ENCODE measurements at places on chromosomes 3 and 15.

DNA sequence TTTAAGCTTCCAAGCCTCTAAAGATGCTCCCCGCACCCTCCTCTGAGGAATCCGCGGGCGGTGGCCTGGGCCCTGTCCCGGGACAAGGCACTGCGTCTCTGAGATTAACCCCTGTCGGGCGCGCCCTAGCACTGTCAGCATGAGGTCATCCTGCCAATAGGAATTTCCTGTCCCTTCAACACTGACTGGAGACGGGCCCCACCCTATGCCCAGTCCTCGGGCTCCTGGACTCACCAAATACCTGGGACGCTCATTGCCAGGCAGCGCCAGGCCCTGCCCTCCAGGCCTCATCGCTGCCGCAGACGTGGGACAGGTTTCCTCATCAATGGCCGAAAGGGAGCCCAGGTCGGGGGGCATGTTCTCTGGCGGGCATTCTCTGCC, 67.6 kb upstream of the SH3GL3 start:
- no peak for DNase-seq

GRCh38 chr15:67089217-67090193, 24.1 kb downstream of the SMAD3 start:
- DNase-seq, result no peak

DNA sequence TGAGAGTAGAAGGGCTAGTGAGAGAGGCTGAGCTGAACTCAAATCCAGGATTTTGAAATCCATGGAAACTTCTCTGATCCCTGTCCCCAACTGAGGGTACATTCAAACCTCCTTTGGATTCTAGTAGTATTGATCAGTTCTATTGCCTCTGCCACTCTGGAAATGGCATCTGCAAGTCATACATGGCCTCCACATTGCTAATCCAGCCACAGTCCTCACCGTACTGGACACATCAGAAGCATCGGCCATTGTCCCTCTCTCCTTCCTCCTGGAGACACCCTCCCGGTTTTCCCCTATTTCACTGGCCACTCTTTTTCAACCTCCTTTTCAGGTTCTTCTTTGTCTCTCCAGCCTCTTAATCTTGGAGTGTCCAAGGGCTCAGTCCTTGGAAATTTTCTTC, 66.9 kb downstream of the ETV5 start:
- no peak for DNase-seq

- no peak for DNase-seq
These were observed 356.8 kb upstream of the NR2F2 start for GRCh38 chr15:95973566-95974256.

DNA sequence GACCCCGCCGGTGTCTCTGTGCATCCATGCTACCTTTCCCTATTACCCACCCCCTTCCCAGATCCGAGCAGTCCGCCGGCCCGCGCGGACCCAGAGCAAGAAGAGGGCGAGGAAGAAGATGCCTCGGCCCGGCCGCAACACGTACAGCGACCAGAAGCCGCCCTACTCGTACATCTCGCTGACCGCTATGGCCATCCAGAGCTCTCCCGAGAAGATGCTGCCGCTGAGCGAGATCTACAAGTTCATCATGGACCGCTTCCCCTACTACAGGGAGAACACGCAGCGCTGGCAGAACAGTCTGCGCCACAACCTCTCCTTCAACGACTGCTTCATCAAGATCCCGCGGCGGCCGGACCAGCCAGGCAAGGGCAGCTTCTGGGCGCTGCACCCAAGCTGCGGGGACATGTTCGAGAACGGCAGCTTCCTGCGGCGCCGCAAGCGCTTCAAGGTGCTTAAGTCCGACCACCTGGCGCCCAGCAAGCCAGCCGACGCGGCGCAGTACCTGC, 788 bp downstream of the FOXB1 start:
- no peak for DNase-seq

GRCh38 chr15:61342390-61342789, 113.3 kb upstream of the RORA start:
- DNase-seq, result no peak

DNA sequence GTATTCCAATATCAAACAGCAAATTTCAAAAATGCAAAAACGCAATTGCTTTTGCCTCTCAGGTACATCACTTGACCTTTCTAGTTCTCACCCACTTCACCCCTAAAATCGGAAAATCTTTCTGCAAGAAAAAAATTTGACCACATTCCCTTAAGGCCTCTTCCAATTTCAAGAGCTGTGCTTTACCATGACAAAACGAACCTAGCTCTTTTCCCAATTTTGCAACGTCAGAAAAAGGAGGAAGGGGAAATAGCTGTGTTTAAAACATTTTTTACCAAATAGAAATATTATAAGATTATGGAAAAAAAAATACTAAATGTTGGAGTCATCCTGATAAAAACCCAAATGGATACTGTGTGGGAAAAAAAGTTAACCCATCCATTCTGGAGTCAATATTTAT, 1.1 kb upstream of the NR2C2 start:
- DNase-seq, result no peak

DNA sequence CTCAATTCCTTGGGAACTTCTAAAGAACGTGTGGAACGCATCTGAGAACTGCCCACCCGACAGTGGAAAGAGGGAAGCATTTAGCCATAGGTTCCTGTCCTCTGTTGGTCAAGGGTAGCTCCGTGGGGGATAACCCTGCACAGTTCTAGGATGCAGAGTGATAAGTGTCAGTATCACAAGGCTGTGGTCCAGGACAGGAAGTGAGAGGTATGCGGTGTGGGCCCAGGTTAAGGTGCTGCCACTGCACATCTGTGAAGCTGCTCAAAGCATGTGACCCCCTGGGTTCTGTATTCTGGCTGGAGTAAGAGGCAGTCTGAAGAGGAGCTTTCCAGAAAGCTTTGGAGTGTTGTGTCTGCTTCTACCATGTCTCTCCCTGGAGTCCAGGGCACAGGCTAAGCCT, 51.7 kb upstream of the HES1 start:
- DNase-seq, result no peak

GRCh38 chr3:139758654-139759291, 81.0 kb upstream of the NMNAT3 start:
- no peak for DNase-seq

- no peak for DNase-seq
These were observed 292.3 kb downstream of the ADAMTS17 start for GRCh38 chr15:100049483-100049882.

DNA sequence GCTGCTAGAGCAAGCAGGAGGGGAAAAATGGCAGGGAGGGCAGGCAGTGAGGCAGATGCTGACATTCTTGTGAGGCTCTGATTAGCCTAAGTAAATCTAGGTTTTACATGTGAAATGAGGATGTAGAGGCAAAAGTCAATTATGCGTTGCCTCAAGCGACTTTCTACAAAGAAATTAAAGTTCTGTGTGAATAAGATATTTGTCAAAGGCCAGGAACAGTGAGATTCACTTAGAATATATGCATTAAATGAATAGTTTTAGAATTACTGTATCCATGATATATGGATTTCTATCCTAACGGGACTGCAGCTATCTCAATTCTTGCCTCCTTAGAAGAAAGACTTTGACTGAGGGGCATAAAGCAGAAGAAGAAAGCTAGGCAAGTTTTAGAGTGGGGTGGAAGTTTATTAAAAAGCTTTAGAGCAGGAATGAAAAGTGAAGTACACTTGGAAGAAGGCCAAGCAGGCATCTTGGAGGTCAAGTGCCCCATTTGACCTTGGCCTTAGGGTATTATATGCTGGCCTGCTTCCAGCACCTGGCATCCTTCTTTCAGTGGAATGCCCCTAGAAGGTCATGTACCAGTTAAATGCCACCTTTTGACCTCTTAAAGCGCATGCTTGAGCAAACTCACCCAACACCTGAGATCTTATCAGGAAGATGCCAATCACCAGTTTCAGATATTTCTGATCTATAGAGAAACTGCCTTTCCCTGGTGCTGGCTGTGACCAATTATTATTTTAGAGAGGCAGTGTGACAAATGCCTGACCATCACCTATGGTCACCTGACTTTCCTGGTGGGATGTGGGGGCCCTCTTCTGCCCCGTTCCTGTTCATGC, 38.2 kb downstream of the OSTN start:
- no peak for DNase-seq

DNA sequence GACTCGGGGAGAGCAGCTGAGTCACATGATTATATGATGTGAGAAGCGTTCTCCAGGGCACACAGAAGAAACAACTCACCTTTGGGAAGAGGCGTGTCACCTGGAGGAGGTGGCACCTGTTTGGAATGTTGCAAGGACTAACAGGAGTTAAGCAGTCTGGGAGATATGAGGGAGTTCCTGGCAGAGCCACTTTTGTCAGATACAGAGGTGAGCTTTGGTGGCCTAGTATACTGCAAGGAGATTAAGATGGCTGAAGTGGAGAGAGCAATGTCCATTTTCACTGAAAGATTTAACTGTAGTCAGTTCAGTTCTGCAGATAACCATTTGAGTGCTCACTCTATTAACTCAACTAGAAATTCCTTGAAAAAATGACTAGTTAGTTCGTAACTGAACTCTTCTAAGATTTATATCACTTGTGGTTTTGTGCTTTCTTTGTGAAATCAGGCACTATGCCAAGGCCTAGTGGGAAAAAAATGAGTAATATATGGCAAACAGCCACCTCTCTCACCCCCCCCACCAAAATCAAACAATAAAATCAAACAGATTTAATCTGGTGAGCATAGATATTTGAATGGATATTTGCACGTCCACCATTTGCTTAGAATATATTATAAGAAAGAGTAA, 61.3 kb downstream of the CRYBG3 start:
- DNase-seq, result no peak

DNA sequence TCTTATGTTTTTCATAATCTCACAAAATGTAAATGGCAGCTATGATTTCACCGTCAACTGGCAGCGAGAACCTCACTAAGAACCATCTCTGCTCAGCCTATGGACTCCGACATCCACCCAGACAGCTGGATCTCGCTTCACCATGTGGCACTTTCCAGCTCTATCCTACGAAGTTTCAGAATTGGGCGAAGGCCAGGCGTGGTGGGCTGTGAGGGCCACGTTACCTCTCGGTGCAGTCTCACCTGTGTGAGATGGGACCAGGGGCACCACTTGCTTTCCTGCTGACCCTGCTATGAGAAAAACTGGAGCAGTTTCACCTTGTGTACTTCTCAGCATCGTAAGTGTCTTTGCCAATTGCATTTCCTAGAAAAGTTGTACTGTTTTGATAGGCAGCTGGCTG, 32.3 kb downstream of the CHDH start:
- DNase-seq, result no peak

GRCh38 chr3:180420804-180421203, 181.2 kb upstream of the TTC14 start:
- DNase-seq, result no peak

GRCh38 chr3:169389211-169389924, 274.1 kb downstream of the MECOM start:
- no peak for DNase-seq

GRCh38 chr15:62307551-62307950, 142.5 kb upstream of the C2CD4B start:
- no peak for DNase-seq

DNA sequence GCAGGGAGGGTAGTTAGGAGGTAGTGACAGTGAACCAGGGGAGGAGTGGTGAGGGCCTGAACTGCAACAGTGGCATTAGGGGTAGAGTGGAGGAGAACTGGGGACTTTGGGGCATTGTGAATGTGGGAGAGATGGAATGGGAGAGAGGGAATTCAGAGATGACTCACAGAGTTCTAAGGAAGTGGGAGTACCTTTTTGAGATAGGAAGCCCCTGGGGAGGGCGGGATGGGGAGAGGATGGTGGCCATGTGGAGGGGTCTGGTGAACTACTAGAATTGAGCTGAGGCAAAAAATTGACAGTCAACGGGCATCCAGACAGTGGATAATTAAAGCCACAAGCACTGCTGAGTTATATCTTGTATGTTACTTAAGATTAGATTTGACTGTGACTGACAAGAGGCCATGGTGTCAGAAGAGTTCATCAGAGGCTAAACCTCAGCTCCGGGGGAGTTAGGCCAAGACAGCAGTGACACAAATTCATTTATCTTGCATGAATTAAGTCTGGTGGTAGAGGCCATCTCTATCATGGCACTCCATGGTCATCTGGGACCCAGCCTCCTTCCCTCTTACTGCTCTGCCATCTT, 34.0 kb downstream of the PLEKHO2 start:
- DNase-seq, result no peak

- DNase-seq, result no peak
These were observed 106.8 kb upstream of the IGF1R start for GRCh38 chr15:98541519-98541918.

- no peak for DNase-seq
These were observed 883.5 kb downstream of the IGSF11 start for GRCh38 chr3:118151164-118151563.

- DNase-seq, result no peak
These were observed 60.3 kb downstream of the SYNM start for GRCh38 chr15:99165020-99165790.

DNA sequence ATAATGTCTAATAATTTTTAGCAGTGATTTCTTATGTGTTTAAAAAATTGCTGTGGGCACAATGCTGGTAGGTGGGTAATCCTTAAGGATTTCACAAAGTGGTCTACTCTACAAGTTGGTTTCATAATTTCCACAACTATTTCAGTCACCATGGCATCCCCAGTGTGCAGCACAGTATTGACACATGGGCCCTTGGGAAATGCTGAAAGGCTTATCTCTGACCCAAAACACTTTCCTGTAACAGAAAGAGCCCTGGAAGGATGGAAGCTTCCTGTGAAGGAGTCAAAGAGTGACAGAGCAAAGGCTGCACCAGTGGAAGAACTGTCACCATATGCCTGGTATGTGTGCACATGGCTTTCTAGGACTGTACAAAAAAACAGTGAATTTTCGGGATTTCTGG, 153.7 kb downstream of the ANO10 start:
- no peak for DNase-seq

GRCh38 chr3:12424635-12425319, 59.5 kb upstream of the TSEN2 start:
- no peak for DNase-seq

- DNase-seq, result no peak
These were observed 178.1 kb downstream of the RORA start for GRCh38 chr15:61050844-61051568.

- peak; percentile 49 for DNase-seq
These were observed at the start of gene FAH for GRCh38 chr15:80152896-80153876. Gene FAH, plus strand, starts transcription at chr15:80152999. Its CDS starts 56 bp downstream, at chr15:80153055.

- no peak for DNase-seq
These were observed 117.8 kb downstream of the TMEM266 start for GRCh38 chr15:76177491-76178040.

- no peak for DNase-seq
These were observed 26.3 kb upstream of the LRRN1 start for GRCh38 chr3:3772920-3773319.

DNA sequence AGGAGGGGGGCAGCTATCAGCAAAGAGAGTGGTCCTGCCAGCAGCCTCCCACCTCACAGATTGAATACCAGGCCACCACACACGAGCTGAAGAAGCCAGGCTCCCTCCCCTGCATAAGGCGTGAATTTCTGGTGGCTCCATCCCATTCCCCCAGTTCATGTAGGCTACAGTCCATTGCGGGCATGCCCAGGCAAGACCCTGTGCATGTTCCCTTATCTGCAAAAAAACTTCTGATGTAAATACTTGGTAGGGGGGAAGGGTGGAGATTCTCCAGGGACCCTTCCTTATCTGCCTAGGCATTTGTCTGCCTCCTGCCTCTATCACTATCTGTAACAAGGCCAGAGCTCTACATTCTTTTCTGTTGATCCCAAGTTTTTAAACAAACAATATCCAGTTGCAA, 27.6 kb upstream of the UBP1 start:
- no peak for DNase-seq

GRCh38 chr15:101675796-101676582, 23.8 kb upstream of the TM2D3 start:
- DNase-seq, result no peak

GRCh38 chr3:159252772-159253384, 451.0 kb downstream of the MFSD1 start:
- DNase-seq, result no peak
